NCI-H187 treated with DMSO at 0.1 percent for 48 hours (cell line): ENCODE measurements at places on chromosomes 1 and 21.
A peak's percentile ranks its signal among the peaks of the same experiment; 100 is the strongest.

- DNase-seq: peak; percentile 93
These were observed at the start of gene SOX13 for GRCh38 chr1:204072931-204073836. SOX13 (plus strand) TSS chr1:204073115; CDS start chr1:204112916, 39,801 bp downstream.

- no peak for DNase-seq
These were observed 23.1 kb upstream of the SMAP2 start for GRCh38 chr1:40350391-40350790.

DNA sequence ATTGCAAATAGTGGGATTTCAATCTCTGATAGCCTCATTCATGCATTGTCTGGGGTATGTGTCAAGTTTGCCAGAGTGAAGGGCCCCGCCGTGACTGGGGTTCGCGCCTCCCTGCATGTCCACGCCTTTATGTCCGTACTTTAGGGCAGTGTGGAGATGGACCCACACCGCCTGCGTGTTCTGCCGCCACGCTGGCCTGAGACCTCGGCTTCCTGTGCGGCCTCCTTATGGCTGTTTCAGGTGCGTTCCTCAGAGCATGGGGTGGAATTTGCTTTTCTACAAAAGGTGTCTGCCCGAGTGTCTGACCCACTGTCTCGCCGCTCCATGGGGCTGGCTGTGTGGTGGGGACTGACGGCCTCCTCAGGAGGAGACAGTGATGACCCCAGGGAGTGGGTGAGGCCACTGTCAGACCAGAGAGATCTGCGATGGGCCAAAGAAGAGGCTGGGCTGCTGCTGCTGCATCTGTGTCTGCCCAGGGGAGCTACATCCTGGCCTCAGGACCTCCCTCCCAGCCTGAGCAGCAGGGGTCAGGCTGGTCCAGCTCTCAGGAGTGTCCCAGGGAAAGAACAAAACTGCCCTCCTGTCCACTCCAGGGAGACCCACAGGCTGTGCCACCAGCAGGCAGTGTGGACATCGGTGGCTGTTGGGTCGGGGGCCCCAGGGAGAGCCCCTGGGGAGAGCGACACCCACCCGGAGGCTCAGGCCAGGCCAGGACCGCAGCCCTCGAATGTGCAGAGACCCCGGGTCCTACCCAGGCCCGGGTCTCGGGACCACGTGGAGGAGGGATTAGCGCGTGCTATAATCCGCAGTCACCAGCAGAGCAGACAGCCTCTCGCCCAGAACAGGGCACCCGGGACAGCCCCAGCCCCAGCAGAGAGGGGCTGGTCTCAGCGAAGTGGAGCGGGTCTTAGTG is 9.8 kb upstream of the SLC19A1 start:
- no peak for DNase-seq

DNA sequence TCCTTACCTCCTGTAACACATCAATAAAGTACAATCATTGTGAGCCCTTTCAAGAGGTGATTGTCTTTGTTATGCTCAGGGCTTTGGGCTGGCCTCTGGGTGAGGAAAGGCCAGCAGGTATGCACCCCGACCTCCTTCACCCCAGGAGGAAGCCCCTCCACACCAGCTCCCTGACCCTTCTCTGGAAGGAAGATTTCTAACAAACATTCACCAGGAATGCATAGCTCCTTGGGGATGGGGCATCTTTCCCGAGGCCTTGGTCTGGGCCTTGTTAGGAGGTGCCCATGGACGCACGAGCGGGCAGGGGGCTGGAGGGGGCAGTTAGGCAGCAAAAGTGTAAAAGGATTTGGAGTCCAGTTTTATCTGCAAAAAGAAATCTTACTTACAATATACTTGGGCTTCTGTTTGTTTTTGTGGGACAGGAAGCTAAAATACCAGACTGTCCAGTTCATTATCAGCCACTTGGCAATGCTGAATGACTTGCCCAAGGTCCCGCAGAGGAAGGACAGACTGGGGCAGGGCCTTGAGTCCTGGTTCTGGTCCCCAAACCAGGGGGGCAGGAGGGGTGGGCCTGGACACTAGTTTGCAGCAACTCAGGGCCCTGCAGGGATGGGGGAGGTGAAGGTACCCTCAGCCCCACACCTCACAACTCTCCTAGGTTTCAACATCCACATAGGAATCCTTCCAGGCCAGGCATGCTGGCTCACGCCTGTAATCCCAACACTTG is 10.1 kb downstream of the ZC3H12A start:
- no peak for DNase-seq

GRCh38 chr1:208420696-208421095 is 176.5 kb upstream of the PLXNA2 start:
- DNase-seq: no peak
